HT-29 (cell line): ENCODE measurements at places on chromosomes 2 and 18.

DNA sequence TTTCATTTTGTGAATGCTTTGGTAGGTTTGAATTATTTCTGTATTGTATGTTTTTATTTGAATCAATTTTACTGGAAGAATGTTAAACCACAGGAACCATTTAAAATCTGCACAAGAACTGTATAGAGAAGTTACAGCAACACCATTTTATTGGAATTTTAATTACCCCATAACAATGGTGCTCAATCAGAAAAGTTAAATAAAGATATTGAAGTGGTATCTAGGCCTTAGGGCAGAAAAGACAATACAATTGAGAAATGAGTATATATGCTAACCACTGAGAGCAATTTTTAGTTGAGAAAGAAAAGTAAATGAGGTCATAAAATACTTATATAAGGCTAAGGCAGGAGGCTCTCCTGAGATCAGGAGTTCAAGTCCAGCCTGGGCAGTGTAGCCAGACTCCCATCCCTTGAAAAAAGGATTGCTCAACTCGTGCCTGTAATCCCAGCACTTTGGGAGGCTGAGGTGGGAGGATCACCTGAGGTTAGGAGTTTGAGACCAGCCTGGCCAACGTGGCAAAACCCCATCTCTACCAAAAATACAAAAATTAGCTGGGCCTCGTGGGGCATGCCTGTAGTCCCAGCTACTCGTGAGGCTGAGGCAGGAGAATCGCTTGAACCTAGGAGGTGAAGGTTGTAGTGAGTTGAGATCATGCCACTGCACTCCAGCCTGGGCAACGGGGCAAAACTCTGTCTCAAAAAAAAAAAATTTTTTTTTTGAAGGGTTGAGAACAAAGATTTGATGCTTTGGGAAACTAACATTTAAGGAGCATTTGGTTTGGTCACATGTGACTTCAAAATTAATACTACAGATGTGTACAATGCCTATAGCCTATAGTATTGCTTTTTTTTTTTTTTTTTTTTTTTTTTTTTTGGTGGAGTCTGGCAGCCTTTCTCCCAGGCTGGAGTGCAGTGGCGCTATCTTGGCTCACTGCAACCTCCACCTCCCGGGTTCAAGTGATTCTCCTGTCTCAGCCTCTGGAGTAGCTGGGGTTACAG lies 212.9 kb upstream of the STON1 start:
- DNase-seq, result peak; percentile 8

GRCh38 chr2:58055033-58055786 lies 8.6 kb downstream of the VRK2 start:
- no peak for DNase-seq

DNA sequence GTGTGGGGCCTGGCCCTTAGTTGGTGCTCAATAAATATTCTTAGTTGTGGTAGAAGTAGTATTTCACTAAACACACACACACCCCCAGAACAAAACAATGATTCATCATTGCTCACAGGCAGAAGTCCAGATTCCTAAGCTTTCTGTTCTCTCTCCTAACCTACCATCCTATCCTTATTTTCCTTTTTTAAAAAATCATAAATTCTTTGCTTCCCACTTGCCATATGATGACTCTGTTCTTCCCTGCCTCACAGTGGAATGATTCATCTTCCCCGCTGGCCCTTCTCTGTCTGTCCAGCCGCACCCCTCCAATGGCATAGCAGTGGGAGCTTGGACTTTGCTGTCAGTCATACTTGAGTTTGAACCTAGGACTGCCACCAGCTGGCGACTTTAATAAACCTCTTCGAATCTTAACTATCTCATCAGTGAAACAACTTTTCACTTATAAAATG lies 5.2 kb downstream of the EML6 start:
- DNase-seq, result peak; percentile 19

DNA sequence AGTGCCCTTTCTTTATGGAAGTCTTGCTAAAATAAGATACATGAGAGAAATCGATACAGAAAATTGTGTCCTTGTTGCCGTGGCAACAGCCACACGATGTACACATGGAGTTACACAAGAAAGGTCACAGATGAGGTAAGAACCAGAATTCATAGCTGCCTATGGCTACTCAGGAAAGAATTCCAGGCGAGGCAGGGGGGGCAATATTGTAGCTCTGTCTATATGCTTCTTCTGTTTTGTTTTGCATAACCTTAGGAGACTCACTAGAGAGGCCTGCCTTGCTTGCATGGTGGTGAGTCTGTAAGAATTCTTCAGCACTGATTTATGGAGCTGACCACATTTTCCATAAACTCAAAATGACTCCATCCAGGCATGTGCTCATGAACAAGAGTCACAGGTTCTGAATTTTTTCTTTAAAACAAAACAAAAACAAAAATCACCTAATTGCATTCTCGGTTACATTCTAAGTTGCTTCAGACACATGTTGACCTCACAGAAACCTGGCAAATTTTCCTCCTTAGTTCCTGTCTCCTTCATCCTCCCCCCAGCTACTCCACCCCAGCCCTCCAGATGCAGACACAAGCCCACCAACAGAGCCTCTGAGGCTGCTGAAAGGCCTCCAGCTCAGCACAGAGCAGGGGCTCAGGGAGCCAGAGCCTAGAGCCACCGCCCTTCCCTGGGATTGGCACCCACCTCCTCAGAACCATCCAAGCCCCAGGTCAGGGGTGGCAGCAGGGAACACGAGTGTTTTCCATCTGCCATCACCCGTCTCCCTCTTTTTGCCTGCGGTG lies 183.5 kb downstream of the ANTXR1 start:
- DNase-seq, result no peak

- no peak for DNase-seq
Observed at GRCh38 chr2:230668939-230669303, 43.7 kb upstream of the CAB39 start.

DNA sequence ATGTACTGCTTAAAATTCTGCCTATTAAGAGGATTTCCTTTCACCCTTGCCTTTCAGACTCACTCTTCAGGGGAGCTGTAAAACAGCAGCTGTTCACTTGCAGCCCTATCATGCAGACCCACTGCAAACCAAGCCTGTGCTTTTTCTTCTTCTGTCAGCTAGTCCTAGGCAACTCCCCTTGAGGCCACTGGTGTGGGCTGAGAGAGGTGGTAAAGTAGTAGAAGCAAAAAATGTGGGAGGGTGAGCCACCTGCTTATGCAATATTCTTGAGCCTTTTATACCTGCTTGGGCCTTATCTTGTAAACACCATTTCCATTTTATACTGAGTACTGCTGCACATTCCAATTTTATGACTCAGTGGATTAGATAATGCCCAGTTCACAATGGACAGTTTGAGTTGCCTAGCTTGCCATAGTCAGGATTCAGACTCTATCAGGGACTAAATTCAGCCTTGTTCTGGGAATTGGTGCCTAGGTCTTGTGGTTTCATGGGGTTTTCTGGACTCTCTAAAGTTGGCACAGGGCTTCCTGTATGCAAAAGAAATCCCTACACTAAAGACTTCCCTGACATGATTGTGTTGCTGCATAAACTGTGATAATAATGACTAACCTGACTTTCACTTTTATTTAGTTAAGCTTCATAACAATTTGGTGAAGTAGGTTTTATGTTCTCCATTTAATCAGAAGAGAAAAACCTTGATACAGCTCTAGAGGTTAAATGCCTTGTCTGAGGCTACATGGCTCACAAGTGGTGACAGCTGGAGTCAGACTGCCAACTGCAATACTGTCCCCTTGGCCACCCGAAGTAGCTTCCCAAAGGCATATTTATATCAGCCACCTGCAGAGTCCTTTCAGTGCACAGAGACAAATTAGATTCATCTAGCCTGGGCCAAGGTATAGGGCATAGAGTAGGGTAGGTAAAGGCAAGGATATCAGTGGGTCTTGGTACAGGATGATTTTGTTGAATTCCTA lies 47.4 kb upstream of the KDM3A start:
- peak; percentile 63 for DNase-seq

DNA sequence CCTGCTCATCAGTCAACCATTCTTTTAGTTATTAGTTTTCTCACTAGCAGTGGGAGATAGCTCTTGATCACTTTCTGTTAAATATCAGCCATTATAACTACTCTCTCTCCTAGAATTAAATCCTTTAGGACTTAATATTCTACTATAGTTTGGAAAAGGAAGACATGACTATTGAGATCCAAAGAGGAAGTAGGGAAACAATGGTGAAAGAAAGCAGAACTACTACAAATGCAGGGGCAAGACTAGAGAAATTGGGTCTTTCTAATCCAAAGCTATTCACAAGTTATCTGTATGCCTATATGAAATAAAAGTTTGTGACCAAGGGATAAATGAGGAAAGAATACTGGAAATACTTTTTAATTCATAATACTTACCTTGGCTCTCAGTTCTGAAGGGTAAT lies 65.1 kb downstream of the SRBD1 start:
- DNase-seq, result no peak

- no peak for DNase-seq
Observed at GRCh38 chr18:24741321-24741720, 280.9 kb downstream of the HRH4 start.

GRCh38 chr18:36294031-36294430 lies 3.5 kb upstream of the FHOD3 start:
- DNase-seq, result no peak

GRCh38 chr2:197328461-197328860 lies 17.9 kb upstream of the ANKRD44 start:
- DNase-seq, result no peak

DNA sequence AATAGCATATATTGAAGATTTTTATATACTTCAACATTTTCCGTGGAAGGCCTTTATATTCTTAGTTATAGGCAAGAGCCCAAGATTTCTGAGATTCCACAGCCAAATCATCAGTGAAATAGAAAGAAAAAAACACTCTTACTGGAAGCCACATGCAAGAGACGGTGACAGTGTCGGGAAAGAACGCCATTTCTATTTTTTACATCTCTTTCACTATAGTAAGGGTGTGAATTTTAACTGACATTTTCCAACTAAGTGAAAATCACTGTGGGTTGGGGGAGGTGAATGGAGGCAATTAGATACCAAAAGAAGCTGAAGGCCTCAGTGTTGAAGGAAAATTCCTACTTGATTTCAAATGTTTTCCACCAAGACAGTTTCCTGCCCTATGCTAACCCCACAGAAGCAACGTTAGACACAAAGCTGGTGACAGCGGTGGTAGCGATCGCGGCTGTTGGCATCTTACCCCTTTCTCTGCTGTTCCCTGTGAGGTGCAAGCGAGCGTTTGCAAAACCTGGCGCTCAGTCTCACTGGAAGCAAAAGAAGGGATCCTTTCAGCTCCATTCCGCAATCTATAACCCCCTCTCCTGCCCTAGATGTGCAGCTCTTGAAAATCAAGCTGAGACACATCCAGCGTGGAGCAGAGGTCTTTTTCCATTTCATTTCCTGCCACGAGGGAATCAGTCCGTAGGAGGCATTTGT lies 20.0 kb downstream of the ID2 start:
- no peak for DNase-seq

- no peak for DNase-seq
Observed at GRCh38 chr2:42329736-42330135, 31.3 kb downstream of the COX7A2L start.

GRCh38 chr18:79495591-79496071 lies 99.9 kb downstream of the NFATC1 start:
- DNase-seq, result no peak

DNA sequence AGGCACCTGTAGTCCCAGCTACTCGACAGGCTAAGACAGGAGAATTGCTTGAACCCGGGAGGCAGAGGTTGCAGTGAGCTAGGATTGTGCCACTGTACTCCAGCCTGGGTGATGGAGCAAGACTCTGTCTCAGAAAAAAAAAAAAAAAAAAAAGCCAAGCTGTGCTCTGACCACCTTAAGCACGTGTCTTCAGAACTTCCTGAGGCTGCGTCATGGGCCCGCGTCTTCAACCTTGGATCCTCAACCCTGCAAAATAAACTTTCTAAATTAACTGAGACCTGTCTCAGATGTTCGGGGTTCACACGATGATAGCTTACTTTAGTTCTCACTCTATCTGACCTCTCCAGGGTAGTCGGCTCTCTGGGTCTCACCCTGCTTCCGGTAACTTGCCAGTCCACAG lies 65.8 kb upstream of the CABLES1 start:
- no peak for DNase-seq

- no peak for DNase-seq
Observed at GRCh38 chr2:19649785-19650380, 251.9 kb downstream of the TTC32 start.

DNA sequence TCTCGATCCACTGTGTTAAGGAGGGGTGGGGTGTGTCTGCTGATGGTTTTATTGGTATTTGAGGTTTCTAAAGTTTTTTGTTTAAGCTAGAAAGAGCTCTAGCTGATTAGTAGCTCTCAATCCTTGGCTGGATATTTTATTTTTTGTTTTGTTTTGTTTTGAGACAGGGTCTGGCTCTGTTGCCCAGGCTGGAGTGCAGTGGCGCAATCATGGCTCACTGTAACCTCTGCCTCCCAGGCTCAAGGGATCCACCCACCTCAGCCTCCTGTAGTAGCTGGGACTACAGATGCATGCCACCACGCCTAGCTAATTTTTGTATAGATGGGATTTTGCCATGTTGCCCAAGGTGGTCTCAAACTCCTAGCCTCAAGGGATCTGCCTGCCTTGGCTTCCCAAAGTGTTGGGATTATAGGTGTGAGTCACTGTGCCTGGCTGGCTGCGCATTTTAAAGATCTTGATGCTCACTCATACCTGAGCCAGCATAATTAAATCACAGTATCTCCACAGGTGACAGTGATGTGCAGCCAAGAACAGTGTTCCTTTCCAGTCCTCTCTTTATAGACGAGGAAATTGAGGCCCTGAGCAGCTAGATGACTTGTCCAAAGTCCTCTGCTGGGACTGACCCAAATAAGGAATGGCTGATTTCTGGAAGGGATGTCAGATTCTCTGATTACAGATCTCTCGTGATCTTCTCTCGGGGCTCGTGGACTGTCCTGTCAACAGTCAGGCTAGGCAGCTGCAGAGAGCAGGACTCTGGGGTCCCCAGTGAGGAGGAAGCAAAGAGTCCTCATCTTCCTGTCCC lies 44.5 kb downstream of the SPTBN1 start:
- DNase-seq, result no peak

GRCh38 chr2:1563084-1563857 lies 150.0 kb downstream of the TPO start:
- no peak for DNase-seq

DNA sequence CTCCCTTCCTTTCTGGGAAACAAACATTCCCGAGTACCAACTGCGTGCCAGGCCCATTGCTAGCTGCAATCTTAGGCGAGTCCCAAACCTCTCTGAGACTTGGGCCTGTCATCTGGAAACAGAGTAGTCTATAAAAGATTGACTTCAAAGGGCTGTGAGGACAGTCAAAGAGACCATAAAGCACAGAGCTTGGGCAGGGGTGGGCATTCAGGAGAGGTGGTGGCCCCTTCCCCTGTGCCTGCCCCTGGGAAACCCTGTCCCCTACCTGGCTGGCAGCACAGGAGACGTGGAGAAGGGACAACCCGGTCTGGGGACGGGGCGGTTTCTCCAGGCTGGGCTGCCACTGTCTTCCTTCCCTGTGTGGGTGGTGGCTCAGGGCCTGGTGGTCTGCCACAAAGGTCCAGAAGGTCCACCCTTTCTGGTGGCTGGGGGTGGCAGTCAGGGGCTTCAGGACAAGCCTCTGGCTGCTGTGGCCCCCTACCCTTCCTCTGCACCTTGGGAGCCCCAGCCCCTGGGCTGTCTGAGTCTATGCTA lies 33.9 kb upstream of the FOSL2 start:
- no peak for DNase-seq
